ENCODE measurements at places on chromosomes 7 and 10.

GRCh38 chr10:83214136-83214535, 925.2 kb upstream of the GHITM start:
- DNase-seq, result no peak

DNA sequence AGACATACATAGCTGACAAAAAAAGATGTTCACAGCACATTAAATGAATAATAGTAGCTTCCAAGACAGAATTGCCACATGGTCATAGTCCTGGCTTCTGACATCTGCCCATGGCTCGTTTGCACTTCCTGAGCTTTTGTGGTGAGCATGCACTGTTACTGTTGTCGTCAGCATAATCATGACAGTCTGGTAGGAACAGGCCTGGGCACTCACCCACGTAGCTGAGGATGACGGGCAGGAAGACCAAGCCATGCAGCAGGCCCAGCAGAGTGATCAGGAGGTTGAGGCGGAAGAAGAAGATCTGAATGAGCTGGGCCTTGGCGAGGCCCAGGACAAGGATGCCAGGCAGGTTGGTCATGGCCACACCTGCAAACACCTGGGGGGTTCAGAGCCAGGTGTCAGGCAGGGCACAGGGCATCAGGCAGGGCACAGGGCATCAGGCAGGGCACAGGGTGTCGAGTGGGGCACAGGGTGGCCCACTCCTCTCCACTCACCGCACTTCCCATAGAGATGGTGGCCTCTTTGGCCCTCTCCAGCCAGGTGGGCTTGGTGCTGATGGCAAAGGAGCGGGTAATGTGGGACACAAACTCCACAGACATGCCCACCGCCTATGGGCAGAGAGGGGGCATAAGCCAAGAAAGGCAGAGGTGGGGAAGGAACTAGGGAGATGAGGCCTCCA, 25.3 kb upstream of the NUDCD3 start:
- DNase-seq, result no peak

GRCh38 chr7:11592699-11593098, 239.3 kb downstream of the THSD7A start:
- no peak for DNase-seq

GRCh38 chr7:117427258-117427701, at the start of gene ASZ1:
TSS of gene ASZ1 (minus strand) at chr7:117427493. CDS start at chr7:117427460, 33 bp downstream.
- no peak for DNase-seq

Data from stimulated activated CD8-positive, alpha-beta memory T cell treated with anti-CD3 and anti-CD28 coated beads, Interleukin-7, amount 100 ng/mL, for 48 hours (primary cell).